Activated gamma-delta T cell treated with Interleukin-2 at 50 U/mL for 16 hours (primary cell): ENCODE measurements at places on chromosomes 3 and 15.

DNA sequence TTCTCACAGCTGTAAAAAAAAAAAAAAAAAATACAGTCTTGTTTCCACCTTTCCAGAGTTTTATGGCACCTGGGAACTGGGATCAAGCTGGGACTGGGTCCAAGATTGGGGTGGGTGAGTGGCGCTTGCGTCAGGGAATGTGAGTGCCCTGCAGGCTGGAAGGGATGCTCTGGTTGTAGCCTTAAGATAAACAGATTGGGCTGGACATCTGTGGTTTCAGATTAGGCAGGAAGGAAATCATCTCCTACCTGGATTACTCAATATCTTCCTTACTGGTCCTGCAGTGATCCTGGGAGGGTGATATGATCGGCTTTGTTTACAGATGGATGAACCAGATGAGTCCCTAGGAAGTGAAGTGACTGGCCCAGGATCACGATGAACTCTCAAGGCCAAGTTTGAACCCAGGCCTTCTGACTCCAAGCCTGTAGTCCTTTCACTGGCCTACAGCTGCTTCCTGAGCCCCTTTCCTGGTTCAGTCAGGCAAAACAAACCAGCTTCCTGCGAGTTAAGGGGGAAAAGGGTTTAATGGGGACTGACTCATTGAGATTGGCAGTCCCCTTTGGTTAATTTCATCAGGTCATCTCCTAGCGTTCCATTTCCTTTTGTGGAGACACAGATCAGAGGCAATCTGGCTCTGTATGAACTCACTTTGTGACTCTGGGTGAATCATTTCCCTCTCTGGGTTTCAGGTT is 179.8 kb downstream of the THSD4 start:
- DNase-seq = no peak

GRCh38 chr3:37680401-37680800 is 181.3 kb upstream of the CTDSPL start:
- no peak for DNase-seq

- no peak for DNase-seq
Measured at GRCh38 chr15:46701346-46701745, 1016.0 kb upstream of the SEMA6D start.

GRCh38 chr3:113241292-113242095 is 30.1 kb downstream of the BOC start:
- DNase-seq = no peak

GRCh38 chr3:44981220-44981619 is 5.2 kb downstream of the EXOSC7 start:
- no peak for DNase-seq

GRCh38 chr3:183954875-183955274 is 62.8 kb downstream of the ABCC5 start:
- DNase-seq = no peak

GRCh38 chr3:89098964-89099585 is 8.3 kb upstream of the EPHA3 start:
- DNase-seq = no peak

DNA sequence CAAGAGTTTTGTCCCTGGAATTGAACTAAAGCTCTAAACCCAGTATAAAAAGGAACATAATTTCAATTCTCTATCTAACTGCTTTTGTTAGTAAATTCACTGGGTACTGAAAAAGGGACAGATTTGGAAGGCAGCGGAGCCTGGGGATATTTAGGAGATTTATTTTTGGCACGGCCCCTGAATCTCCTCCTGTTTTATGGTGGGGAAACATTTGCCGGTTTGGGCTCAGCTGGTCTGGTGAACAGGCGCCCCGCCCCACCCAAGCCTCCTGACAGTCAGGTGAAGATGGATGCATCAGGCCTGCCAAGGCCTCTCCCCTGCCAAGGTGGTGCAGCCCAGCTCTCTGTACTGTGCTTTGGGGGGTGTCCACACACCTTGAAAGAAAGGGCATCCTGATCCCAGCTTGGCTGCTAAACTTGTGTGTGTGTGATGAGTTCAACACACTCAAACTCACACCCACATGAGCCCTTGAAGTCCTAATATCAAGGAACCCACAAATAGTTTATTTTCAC is 46.3 kb downstream of the EBLN2 start:
- DNase-seq = no peak

- DNase-seq = no peak
Measured at GRCh38 chr3:149858911-149859310, 45.9 kb downstream of the RNF13 start.

GRCh38 chr3:43144761-43145490 is 39.0 kb upstream of the POMGNT2 start:
- no peak for DNase-seq

- no peak for DNase-seq
Measured at GRCh38 chr15:25134546-25134945, 179.8 kb downstream of the SNRPN start.

GRCh38 chr3:38158472-38158871 is 6.9 kb upstream of the OXSR1 start:
- DNase-seq = no peak

DNA sequence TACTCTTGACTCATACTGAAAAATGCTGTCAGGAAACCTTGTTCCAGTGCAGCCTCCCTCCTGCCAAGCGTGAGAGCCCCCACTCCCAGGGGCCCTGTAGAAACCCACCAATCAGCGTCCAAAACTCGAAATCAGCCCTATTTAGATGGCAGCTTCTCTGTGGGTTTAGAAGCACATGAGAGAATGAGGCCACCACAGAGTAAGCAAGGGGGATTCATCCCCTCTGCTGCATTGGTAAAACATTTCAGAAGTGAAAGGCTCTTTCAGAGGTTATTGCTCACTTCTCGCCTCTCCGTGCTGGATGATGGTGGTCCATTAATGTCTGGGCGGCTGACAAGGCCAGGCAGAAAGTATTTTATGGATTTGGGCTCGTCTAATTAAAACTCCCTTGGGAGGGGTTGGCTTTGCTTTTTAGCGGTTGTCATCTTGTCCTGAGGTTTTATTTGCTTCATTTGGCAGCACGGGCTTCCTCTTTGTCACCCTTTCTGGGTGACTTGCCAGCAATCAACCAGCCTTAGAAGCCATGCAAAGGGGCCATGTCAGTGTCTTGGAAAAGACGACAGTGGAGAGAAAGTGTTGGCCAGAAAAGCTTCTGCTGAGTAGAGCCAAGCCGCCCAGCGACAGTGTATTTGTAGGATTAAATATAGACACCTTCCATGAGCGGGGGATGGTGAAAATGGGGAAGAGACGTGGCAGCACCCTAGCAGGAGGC is 145.5 kb downstream of the ATP10A start:
- no peak for DNase-seq

DNA sequence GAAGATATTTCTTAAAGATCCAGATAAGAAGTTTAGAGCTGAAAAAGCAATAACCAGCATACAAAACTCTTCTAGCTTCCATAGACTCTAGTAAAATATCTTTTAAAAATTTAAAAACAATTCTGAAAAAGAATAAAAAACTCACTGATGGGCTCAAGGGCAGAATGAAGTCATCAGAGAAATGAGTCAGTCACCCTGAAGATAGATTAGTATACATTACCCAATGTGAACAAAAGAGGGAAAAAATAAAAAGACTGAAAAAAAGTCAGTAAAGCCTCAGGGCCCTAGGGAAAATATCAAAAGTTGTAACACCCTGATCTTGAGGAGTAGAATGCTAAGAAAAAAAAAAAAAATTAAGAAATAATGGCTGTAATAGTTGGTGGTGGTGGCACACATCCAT is 11.4 kb downstream of the DET1 start:
- no peak for DNase-seq

DNA sequence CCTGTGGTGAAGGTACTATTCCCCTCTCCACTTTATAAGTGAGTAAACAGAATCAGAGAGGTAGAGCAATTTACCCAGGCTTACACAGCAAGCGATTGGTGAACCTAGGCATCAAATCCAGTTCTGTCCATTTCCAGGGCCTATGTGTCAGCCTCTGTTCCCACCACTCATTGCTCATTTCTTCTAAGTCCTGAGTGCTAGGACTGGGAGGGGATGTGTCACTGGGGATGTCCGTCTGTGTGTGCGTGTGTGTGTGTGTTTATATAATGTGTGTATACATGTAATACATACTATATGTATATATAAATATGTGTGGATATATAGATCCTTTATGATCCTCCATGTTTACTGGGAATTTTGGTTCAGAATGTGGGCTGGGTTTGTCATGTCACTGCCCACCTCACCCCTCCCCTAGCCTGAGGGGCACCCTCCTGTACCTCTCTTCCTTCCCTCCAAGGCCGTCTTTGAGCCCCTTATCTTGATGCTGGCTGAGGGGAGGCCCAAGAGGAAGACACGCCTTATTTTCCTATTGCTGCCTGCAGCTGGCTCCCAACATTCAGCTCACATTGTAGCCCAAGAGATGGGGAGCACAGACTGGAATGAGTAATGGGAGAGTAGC is 2.1 kb downstream of the TMEM43 start:
- DNase-seq = no peak

GRCh38 chr3:186589121-186589520 is 18.6 kb downstream of the DNAJB11 start:
- no peak for DNase-seq

GRCh38 chr3:46215810-46216414 is 7.8 kb upstream of the CCR1 start:
- DNase-seq = no peak

GRCh38 chr15:92184142-92184541 is 209.5 kb upstream of the ST8SIA2 start:
- DNase-seq = no peak

DNA sequence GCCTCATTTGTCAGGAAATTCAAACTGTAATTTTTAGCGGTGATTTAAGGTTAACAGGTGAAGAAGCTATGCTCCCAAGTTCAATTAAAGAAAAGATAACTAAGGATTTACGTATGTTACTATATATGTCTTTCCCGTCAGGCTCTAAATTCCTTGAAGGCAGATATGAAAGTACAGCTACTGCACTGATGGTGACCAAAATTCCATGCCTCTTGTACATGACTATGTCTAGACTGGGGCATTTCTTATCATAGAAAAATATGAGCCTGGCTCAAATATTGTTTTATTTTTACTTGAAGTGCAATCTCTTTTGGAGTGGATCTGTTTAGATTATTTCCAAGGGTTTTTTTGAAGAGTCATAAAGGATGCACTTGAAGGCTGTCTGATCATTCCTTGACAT is 647.1 kb upstream of the KCNMB2 start:
- DNase-seq = no peak

GRCh38 chr3:153961494-153961893 is 159.7 kb upstream of the ARHGEF26 start:
- no peak for DNase-seq

- DNase-seq = no peak
Measured at GRCh38 chr15:42507514-42507913, 12.1 kb downstream of the SNAP23 start.
